Activated CD4-positive, alpha-beta T cell treated with anti-CD3 and anti-CD28 coated beads, Interleukin-10, Interleukin-2, amounts not matched to agents 100 ng/mL and 50 ng/mL, durations not matched to agents 16 hours and 8 hours (primary cell): ENCODE measurements at places on chromosomes 7 and 10.

DNA sequence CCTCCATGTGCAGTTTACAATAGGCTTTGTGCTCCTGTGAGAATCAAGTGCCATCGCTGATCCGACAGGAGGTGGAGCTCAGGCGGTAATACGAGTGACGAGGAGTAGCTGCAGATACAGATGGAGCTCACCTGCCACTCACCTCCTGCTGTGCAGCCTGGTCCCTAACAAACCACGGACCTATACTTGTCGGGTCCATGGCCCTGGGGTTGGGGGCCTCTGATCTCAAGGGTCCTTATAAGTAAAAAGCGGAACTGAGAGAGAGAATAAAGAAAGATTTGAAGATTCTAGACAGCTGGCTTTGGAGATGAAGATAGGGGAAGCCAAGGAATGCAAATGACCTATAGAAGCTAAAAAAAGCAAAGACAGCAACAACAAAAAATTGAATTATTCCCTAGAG is 130.6 kb downstream of the PLXDC2 start:
- no peak for DNase-seq

DNA sequence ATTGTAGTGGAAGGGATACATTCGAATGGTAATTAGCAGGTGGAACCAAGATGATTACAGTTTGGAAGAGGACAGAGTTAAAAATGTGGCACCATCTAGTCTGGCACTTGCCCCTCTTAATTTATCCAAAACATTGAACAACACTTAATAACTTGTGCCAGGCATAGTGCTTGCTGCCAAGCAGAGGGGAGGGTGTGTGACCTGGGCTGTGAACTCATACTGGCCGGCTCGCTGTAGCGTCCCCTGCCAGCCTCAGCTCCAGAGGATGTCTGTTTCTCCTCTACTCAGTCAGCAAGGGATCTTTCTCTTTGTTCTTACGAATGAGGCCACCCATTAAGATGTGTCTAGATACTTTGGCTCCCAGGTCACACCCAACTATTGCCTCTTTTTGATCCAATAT is 179.4 kb upstream of the INHBA start:
- DNase-seq = no peak

- DNase-seq = no peak
These were observed 582 bp downstream of the STEAP2 start for GRCh38 chr7:90212149-90212495.

DNA sequence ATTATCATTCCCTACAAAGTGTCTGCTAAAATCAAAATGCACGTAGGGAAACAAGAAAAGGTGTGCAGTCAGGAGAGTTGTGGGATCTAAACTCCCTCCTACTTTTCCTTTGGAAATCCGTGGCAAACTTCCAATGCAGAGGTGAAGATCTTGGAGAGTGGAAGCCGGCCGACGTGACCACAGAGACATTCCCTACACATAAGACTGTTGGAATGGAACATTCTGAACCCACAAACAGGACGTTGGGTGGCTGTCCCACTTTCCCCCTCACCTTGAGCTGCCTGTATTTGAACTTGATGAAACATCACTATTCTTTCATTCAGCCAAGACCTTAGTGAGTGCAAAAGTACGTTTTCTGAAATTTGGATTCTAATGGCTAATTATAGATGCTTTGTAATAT is 65.9 kb downstream of the PRKCQ start:
- DNase-seq = no peak

- no peak for DNase-seq
These were observed 21.7 kb upstream of the MNX1 start for GRCh38 chr7:157032128-157032527.

DNA sequence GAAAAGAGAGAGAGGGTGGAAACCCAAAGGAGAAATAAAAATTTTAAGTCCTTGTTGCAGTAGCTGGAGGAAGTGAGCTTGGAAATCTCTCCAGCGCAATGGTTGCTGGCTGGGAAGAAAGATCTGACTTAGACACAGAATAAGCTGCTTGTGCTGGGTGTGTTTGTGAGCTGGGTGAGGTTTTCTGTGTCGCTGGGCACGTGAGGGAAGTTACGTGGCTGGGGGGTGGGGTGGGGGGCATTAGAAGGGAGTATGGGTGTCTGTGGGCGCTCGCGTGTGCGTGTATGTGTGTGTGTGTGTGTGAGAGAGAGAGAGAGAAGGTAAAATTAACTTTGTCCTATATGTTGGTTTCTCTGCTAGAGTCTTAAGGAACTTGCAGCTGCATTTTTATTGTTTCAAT is 11.6 kb downstream of the TCF7L2 start:
- DNase-seq = no peak

DNA sequence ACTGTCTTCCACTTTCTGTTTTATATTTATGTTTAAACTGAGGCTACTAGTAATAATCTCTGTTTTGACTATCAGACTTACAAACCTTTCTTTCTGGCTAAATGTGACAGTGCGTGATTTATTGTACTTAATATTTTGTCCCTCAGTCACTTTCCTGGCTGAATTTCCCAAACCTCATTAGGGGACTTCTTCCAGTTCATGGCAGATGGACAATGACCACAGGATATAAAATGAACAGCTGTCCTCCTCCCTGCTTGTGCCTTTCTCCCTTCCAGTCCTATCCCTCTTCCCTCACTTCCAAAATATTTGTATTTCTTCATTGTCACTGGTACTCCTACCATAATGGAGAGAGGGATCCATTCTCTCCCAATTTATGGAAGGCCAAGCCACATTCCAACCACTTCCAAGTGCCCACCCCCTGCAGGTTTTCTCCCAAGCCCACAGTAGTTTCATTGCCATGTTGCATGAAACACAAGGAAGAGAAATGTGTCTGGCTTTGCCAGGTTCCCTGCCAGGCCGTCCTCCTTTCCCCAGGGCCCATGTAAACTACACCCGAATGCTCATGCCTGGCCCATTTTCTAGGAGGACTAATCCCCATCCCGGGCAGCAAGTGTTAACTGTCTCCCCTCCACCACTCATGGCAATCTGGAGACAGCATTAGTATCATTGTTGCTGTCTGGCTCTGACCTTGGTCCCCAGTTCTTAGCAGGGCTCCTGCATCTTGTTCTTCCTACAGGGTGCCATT is 269.5 kb upstream of the SLC26A5 start:
- no peak for DNase-seq

DNA sequence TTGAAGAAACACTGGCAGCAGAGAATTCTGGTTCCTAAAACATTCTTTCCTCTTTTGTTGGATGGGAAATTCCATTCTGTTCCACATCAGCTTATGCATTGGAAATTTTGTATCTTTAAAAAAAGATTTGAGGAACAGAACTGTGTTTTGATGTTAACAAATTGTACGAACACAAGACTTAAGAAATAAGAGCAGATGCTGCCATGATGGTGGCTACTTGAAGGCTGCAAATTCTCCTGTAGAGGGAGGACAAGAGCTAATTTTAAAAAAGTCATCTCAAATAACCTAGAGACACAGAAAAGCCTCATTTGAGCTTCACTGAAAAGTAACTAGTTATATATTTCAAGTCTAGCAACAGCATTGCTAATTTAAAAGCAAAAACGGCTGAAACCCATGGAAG is 29.8 kb downstream of the NDUFB2 start:
- no peak for DNase-seq

DNA sequence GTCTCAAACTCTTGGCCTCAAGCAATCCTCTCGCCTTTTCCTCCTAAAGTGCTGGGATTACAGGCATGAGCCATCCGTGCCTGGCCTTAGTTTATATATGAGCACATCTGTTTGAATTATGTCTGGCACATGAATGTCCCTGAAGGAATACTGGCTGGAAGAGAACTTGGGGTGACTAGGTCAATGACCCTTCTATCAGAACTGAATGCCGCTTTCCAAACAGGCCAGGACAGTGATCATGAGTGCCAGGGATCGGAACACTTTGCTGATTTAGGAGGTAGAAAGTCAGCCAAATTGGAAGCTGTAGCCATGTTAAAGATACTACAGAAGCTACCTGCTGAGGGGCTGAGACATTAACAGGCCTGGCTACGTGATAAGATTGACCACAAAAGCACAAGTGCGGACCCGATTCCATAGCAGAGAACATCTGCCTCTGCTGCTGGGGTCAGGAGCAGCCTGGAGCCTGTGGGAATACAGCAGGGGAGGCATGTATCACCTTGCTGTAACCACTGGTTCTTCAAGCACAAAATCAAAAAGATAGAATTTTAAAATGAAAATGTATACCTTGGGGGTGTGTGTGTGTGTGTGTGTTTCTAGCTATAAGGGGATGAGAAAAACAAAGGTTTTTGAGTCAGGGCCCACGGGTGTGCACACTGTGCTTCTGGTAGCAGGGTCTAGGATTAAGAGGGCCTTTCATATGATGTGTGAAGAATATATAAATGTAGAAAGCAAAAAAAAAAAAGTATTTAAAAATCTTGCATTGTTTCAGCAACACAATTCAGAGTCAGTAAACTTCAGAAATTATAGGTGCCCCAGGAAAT is 293.7 kb downstream of the BBS9 start:
- no peak for DNase-seq

- DNase-seq = peak; percentile 39
These were observed 5.6 kb upstream of the ASB4 start for GRCh38 chr7:95479992-95480624.

DNA sequence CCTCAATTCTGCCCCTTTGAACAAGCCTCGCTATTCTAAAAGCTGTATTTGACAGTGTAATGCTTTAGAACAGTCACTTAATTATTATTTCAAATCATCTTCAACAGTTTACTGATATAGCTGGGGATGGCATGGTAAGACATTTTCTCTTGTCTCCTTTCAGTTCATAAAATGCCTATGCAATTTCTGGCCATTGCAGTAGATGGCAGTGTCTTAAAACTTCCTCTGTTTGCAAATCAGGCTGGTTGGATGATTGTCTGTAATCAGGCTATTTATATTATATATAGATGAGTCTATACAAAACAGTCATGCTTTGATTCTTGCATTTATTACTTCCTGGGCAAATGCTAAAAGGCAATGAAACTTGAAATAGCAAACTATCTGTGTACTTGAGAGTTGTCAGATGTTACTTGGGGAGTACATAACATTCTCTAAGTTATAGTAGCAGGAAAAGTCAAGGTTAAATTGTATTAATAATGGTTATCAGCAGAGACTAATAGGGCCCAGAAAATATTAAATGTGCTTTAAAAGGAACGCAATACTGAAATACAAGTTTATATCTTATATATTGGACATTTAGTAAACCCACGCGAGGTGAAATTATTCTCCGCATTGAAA is 55.5 kb upstream of the LHFPL3 start:
- peak; percentile 33 for DNase-seq

- peak; percentile 60 for DNase-seq
These were observed 63.9 kb upstream of the ECHDC3 start for GRCh38 chr10:11678074-11678793.

GRCh38 chr7:27513885-27514284 is 148.8 kb downstream of the HIBADH start:
- DNase-seq = no peak

- DNase-seq = no peak
These were observed 23.2 kb upstream of the ARHGAP22 start for GRCh38 chr10:48627984-48628609.

DNA sequence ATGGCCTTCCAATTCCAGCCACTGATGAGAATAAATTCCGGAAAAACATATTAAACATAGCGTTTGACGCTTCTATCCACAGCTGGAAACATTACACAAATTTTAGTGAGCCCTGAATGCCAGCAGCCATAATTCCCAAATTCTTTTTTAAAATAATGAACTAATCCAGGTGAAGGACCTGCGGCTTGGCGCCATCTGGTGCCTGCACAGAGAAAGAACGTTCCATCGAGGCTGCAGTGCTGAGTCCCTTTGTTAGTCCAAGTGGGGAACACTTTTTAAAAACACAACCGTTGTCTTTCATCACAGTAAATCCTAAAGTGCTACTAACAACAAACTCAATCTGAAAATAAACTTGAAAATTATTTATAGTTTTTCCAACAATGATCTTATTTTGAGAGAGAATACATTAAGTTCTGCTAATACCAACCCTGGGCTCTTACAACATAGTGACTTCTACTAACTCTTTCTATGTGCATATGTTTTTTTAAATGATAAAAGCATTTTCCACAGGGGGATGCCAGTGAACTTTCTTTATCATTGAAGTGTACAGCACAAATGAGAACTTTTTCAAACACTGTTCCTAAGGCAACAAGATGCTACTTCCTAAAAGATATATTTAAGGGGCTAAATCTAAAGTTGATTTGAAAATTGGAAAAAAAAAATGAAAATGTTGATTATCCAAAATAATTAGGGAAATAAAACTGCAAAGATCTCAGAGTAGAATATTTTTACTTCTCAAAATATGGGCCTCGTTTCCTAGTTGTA is 166.9 kb upstream of the RNF32 start:
- peak; percentile 33 for DNase-seq

DNA sequence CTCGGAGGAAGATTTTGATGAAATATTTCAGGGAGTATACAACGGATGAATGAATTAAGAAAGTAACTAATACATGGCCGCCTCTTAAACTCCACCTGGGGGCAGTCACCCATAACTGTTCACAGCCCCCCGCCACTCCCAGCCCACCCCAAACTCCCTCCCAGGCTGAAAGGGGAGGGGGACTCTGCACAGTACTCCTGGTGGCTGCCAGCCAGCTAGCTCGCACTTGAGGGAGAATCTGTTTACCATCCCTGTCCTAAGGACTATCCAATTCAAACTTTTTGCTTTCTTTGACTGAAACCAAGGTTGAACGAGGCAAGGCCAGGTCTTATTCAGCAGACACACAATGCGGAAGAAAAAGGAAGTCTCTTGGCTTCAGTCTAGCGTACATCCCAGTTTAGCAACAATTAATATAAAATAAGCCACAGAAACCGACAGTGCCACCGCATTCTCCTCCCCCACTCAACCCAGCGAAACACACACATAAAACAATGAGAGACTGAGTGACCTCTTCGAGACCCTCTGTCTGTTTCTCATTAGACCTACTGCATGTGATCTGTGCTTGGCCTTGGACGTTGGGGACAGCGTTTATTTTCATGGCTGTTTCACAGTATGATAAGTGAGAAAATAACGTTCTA is 219.5 kb downstream of the GLI3 start:
- no peak for DNase-seq

DNA sequence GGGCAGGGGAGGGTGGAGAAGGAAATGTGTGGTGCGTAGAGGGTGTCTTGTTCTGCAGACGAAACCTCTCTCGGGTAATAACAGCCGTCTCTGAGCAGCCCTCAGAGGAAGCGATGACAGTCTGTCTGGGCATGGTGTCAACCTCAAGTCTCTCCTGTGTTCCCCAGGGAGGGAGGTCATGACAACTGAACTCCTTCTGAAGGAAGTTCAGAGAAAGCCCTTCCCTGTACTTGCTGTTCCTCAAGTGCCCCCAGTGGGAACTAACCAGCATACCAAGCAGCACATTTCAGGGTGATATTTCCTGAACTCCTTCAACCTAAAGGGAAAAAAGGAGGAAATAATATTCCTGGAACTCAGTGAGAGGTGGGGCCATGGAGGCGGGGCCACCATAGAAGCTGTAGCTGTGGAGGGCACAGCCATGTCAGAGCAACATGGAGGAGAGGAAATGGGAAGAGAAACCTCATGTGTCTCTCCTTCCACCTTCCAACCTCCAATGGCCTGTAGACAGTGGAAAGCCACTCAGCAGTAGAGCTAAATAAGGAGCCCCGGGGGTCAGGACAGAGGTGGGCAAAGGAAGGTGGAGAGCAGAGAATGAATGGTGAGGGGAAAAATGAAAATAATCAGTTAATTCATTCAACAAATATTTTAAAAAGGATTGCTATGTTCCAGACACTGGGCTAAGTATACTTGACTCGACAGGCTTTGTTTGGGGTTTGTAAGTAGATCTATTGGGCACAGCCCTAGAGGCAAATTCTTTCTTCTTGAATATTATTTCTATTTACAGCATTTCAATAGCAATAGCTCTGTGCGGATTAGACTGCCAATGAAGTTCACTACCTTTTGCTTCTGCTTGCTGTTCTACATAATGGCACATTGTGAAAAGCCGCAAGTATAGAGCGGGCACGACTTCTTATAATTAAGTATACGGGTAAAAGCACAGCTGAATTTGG is 61.0 kb upstream of the AOAH start:
- DNase-seq = peak; percentile 88

- no peak for DNase-seq
These were observed 197.5 kb downstream of the MALRD1 start for GRCh38 chr10:19245889-19246752.
